Bronchial epithelial cell (primary cell): ENCODE measurements at places on chromosomes 1 and 21. TPM values are rescaled to one million over a fixed set of nuclear protein-coding genes. Genes with fewer than 3 reads are reported as not detected.

DNA sequence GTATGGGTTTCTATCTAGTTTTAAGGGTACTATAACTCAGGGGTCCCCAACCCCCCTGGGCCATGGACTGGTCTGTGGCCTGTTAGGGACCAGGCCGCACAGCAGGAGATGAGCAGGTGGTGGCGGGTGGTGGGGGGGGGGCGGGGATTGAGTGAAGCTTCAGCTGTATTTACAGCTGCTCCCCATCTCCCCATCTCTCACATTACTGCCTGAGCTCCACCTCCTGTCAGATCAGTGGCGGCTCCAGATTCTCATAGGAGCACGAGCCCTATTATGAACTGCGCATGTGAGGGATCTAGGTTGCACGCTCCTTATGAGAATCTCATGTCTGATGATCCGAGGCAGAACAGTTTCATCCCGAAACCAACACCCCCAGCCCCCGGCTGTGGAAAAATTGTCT, 95.1 kb upstream of the SLC45A1 start:
- no peak for DNase-seq

DNA sequence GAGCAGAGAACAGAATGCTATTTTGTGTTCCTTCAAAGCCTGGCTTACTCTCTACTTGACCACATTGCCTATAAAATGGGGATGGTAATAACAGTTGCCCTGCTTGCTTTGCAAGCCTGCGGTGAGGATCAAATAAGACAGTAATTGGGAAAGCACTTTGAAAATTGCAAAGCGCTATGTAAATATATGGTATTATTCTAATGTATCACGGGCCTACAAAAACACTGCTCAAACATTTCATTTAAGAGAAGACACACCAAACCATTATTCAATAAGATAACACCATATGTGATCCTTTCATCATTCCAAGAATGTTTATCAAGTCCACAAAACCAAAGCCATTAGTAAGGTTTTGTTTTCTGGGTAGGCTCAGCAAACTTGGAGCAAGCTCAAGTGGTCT, 208.4 kb downstream of the ROR1 start:
- DNase-seq = no peak

- DNase-seq = no peak
Measured at GRCh38 chr21:23394458-23394857, 2212.8 kb downstream of the MRPL39 start.

- DNase-seq = peak; percentile 22
Measured at GRCh38 chr1:154943649-154944400, 7.3 kb upstream of the PMVK start.

GRCh38 chr21:15928196-15928595, 198.4 kb downstream of the USP25 start:
- DNase-seq = no peak

- DNase-seq = peak; percentile 33
Measured at GRCh38 chr1:33005117-33005837, 31.4 kb downstream of the AK2 start.

DNA sequence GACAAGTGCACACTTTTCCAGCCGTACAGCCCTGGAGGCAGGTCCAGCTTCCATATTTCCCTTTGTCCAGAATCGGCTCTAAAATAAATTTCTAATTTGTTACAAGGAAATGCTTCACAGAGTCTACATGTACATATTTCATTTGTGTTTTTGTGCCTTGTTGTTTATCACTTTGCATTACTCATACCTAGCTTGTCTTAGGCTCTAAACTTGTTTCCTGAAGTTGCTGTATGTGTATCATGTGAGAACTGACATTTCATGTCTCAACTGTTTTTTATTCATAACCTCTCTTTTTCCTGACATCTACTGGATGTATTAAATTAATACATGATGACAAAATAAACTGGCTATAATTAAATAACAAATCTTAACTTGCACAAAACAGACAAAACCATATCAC, 7.5 kb downstream of the CYYR1 start:
- DNase-seq = no peak

DNA sequence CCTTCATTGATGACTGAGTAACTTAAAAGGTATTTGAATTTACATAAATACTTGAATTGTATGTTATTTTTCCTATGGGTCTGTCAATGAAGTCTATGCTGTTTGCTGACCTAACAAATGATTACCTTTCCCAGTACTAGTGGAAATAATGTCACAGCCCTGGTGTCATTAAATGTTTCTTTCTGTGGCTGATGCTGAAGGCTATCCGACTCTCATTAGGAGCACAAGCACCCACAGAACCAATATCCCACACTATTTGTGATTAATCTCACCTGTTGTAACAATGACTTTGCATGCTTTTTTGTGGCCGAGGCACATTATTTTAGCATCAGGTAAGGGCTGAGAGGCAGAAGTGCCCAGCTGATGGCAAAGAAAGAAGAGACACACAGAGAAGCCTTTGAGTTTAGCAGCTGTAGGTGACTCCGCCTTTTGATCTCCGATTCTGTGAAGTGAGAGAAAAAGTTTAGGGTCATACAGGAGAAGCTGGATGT, 25.8 kb upstream of the TRIM45 start:
- no peak for DNase-seq

DNA sequence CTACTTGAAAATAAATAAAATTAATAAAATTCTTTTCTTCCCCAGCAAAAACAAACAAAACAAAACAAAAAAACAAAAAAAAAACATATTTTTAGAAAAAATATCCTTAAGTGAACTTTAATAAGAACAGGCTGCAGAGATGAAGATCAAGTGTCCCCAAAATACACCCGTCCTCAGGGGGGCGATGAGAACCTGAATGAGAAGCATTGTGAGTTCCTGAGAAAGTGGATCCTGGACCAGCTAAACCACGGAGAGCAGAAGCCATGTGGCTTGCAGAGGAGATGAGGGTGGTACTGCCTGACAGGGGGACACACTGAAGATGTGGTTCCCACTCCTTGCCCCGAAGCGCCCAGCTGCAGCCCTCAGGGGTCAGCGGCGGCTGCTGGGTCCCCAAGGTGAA, 89.3 kb downstream of the ITPKB start:
- DNase-seq = no peak

- DNase-seq = no peak
Measured at GRCh38 chr1:180158149-180159147, 3.8 kb downstream of the QSOX1 start.

GRCh38 chr1:97827887-97828286, 92.9 kb downstream of the DPYD start:
- DNase-seq = no peak

DNA sequence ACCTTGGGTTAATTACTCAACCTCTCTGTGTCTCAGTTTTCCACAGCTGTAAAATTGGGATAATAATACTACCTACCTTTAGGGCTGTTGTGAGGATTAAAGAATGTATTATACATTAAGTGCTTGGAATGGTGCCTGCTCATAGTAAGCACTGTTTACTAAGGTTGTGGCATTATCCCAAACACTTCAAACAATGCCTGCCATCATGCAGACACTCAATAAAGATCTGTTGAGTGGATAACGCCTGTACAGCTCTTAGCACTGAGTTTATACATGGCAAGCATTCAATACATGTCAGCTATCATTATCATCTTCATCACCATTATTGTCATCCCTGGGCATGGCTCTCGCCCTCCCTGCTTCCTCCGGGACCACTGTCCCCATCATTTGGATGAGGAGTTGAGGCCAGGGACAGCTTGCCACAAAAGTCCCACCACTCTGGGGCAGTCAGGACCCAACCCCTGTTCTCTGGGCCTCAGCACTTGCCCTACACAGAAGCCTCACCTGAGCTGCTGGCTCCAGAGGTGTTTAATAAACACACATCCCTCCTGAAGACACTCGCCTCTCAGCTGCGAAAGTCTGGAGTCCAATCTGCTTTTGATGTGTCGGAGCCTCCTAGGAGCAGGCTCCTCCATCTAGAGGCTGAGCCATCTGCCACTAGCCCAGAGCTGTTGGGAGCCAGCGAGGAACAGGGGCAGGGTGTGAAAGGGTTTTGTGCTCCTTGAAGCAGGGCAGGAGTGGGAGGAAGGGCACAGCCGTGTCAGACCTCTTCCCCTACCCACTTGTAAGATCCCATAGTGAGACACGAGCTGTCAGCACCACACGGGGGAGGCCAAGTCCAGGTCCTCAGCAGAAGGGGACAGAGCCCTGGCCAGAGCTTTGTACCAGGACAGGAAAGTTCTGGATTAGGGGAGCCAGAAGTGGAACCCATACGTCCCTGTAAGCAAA, 80.9 kb upstream of the ZC3H12A start:
- DNase-seq = no peak

- DNase-seq = no peak
Measured at GRCh38 chr21:44722731-44723130, 11.4 kb upstream of the TSPEAR start.

DNA sequence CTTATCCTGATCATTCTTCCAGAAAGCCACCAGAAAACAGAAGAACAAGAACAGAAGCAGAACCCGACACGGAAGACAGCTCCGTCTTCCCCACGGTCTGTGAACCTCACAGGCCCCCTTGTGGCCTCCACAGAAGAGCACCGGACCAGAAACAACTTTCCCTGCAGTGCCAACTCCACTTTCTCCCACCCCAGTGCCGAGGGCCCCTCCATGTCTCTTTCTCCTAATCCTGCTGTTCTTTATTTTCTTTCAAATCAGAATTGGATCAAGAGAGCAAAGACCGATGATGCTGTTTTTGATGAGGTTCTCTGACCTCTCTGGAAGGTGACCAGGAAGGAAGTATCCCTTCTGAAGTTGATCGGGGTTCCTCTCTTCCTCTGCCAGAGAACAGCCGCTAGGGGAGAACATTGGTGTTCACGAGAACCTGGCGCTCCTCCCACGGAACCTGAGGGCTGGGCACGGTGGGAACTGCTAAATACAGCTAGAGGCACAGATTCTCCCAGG, 58.9 kb upstream of the CTTNBP2NL start:
- peak; percentile 40 for DNase-seq

DNA sequence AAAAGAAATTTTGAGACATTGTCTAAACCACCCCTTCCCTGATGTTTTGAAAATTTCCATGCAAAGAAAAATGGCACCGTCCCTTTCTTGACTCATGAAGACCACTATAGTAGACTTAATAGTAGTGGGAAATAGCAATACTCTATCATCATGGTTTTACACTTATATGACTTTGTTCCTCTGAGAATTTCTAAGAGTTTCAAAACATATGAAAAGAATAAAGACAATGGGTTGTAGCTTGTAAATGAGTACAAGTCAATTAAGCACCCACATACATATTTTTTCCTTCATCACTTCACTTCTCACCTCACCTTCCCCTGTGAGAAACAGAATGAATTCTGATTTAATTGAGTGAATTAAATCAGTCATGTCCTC, 151.7 kb downstream of the LYPLAL1 start:
- DNase-seq = no peak

DNA sequence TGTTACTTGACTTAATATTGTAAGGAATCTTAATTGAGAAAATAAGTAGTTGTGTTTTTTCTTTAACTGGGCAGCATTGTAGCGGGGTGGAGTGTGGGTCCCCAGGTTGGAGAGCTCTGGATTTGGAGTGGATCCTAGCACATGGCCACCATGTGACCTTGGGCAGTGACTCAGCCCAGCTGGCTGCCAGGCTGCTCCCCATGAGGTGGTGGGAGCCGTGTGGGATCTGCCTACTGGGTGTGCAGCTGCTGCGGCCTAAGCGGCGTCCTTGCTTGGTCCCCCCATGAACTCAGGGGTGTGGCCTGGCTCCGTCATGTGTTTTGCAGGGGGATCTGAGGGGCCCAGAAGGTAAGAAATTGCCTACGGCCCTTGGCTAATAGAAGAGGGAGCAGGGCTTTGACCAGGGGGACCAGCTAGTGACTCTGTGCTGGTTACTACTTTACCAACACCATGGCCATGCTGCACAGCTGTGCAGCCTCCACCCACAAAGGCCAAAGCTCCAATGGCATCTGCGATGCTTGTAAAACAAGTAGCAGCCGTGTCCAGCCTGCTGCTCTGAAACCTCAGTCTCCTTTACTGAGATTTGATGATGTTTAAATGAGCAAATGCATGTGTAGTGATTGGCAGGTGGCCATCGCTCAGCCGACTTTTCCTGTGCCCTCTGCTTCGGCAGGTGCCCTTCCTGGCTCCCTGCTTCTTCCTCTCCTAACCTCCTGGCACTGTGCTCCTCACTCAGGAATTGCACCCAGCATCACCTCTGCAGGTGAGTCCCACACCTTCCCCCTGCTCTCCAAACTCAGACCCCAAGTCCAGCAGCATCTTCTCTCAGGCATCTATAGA, 68.3 kb downstream of the ADARB1 start:
- DNase-seq = no peak

DNA sequence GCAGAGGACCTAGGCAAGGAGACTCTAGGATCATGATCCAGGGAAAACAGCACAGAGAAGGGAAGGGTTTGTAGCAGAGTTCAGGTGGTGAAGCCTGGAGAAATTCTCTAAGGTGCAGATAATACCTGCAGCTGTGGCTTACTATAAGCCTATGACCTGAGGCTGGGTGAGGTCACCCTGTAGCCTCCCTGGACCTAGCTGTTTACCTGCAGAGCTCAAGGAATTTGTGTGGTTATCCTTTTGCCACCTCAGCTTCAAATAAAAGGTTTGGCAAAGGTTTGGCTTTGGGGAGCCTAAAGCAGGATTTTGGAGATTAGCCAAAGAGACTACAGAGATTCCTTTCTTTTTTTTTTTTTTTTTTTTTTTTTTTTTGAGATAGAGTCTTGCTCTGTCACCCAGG, 79.5 kb upstream of the ZNF648 start:
- peak; percentile 15 for DNase-seq

- DNase-seq = no peak
Measured at GRCh38 chr1:6893388-6893787, 108.1 kb downstream of the CAMTA1 start.

- peak; percentile 79 for DNase-seq
Measured at GRCh38 chr1:209387969-209388329, 195.6 kb upstream of the CAMK1G start.

DNA sequence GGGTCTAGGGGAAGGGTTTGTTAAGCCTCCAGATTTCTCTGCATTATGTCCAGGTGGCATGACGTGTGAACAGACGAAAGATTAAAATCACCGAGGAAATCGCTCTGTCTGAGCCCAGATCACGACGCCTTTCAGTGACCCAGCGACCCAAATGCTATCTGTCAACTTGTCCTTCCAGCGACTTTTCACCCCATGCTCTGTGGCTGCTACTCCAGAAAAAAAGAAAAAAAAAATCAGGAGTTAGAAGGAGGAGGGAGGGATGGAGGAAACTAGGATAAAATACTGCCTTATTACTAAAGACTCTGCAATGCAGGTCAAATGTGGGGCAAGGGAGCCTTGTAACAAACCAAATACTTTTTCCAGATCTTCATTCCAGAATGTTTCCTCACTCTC, 352.0 kb downstream of the NUF2 start:
- no peak for DNase-seq

BMP8B gene
- total RNA-seq = 0.90 and 1.3 TPM in 2 replicates

TRIM58 gene
- total RNA-seq = not detected in 2 replicates

PPIAL4G gene
- total RNA-seq = not detected in 2 replicates

RPL11 gene
- 1,896 and 1,988 TPM in 2 replicates for total RNA-seq

SCNM1 gene
- 19.7 and 34.9 TPM in 2 replicates for total RNA-seq

EPHA2 gene
- 117 and 144 TPM in 2 replicates for total RNA-seq

ABCD3 gene
- 29.2 and 40.6 TPM in 2 replicates for total RNA-seq

TTC22 gene
- 7.4 and 12.5 TPM in 2 replicates for total RNA-seq

TTLL10 gene
- not detected in 2 replicates for total RNA-seq

LCE2B gene
- not detected in 2 replicates for total RNA-seq

MMEL1 gene
- total RNA-seq = 0.13 TPM in 1 of 2 replicates, not detected in the other

CRABP2 gene
- total RNA-seq = 5.3 and 112 TPM in 2 replicates

NR0B2 gene
- total RNA-seq = not detected in 2 replicates
